ENCODE measurements at places on chromosomes 4 and X.

DNA sequence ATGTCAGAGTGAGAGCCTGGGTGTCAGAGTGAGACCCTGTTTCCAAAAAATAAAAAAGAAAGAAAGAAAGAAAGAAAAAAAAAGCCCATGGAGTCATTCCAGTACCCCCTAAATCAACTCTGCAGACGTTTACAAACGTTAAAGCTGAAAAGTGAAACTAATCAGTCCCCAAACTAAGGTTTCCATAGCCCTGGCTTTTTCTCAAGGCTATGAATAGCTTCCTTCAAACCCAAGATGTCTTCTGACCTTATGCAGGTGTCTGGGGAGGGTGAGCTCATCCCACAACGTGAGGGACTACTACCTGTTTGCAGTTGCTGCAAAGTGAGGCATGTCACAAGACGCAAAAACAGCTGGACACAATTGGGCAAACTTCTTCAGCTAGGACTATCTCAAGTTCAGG, 144.0 kb downstream of the SH3KBP1 start:
- DNase-seq = no peak

DNA sequence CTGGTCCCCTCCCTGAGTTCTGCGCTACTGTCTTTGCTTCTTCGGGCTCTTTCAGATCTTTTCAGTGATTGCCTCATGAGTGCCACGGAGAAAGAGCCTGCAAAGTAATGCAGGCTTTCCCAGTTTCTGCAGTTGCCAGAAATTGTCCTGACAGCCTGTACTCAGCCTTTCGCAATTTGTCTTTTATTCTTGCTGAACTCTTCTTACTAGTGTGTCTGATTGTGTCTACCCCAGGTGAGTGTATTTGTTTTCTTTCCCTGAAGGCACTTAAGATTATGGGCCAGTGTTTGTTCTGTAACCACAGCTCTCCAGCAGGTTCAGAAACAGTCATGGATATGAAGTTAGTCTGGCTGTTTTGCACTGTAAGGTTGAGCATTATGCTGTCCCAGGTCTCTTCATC, 47.1 kb downstream of the FAM193A start:
- no peak for DNase-seq

DNA sequence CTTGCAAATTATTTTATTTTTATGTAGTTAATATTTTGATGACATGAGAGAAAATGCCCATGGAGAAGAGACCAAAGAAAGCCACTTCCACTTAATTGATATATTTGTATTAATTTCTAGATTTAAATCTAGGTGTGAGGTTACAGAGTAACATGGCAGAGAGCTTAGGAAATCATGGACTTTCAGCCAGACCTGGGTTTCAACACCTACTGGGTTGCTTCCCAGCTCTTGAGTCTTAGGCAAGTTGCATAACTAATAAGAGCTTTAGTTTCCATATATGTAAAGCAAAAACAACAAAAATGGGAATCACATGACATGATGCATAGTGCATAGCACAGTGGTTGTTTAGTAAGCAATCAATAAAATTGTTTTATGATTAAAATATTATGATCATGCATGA, 413.3 kb downstream of the CCSER1 start:
- no peak for DNase-seq

GRCh38 chrX:86171366-86171765, 23.1 kb downstream of the DACH2 start:
- DNase-seq = no peak

- no peak for DNase-seq
Observed at GRCh38 chr4:153486281-153487151, 20.4 kb downstream of the TMEM131L start.

- DNase-seq = no peak
Observed at GRCh38 chr4:165504184-165504583, 125.4 kb downstream of the CPE start.

DNA sequence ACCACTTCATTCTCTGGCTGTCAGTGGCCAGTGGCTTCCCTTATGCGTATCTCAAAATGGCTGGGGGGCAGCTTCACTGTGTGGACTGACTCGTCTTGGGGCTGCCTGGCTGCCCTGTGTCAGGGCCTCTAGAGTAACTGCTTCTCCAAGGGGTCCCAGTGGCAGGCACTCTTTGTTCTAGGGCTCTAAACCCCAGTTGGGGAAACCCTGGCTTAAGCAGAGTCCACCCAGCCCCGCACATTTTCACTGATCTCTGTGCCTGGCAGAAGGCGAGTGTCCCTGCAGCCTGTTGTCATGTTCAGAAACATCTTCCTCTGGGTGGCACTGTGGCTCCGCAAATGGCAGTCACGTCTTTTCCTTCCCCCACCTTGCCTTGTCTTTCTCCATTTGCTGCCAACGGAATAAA, 59.7 kb downstream of the NBDY start:
- no peak for DNase-seq

DNA sequence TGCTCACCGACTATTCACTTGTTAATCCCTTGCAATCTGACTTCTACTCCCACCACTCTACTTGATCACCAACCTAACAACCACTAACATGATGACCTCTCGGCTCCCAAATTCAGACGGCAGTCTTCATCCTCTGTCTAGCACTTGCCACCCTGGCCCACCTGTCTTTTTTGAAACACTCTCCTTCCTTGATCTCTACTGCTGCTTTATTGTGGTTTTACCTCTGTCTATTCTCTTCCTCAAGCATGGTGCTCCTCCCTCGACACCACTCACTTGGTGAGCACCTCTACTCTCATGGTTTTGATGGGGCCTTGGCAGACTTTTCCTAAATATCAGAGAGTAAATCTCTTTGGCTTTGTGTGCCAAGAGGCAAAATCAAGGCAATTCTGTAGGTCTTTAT, 21.7 kb upstream of the CXCR3 start:
- peak; percentile 36 for DNase-seq

GRCh38 chr4:87103691-87104187, 116.7 kb downstream of the KLHL8 start:
- peak; percentile 81 for DNase-seq

GRCh38 chr4:23717528-23718248, 172.2 kb downstream of the PPARGC1A start:
- DNase-seq = no peak

- DNase-seq = no peak
Observed at GRCh38 chr4:162274354-162274753, 110.6 kb upstream of the FSTL5 start.

GRCh38 chr4:174696657-174697056, 132.4 kb downstream of the GLRA3 start:
- DNase-seq = no peak

- DNase-seq = no peak
Observed at GRCh38 chrX:148672517-148672916, 172.1 kb downstream of the AFF2 start.

DNA sequence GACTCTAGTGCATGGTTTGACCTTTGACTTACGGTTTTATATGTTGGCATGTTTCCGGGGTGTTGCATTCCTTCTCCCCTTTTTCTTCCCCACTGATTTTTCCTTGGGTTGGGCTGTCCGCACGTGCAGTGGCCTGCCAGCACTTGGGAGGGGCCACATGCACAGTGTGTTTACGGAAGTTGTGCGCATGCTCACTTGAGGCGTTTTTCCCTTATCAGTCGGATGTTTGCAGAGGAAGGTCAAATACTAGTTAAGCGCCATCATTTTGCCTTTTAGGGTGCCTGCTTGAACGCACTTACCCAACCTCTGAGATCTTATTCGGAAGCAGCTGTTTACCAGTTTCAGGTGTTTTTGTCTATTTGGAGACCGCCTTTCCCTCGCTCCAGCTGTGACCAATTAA, 653.9 kb upstream of the AADAT start:
- no peak for DNase-seq

- no peak for DNase-seq
Observed at GRCh38 chr4:89247951-89248350, 59.6 kb downstream of the GPRIN3 start.

DNA sequence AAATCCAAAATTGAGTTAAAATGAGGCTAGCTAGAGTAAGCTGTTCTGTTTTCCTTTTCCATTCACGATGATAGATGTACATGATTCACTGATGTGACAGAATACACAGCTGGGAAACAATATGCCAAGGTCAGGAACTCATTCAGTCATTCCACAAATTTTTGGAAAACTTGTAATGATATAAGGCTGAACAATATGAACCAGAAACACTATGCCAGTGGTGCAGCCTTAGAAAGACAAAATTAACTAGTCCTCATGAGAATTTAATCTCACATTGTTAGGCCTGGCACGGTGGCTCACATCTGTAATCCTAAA, 50.0 kb upstream of the NDST3 start:
- no peak for DNase-seq

- DNase-seq = no peak
Observed at GRCh38 chr4:75849461-75849860, 52.8 kb downstream of the PPEF2 start.

DNA sequence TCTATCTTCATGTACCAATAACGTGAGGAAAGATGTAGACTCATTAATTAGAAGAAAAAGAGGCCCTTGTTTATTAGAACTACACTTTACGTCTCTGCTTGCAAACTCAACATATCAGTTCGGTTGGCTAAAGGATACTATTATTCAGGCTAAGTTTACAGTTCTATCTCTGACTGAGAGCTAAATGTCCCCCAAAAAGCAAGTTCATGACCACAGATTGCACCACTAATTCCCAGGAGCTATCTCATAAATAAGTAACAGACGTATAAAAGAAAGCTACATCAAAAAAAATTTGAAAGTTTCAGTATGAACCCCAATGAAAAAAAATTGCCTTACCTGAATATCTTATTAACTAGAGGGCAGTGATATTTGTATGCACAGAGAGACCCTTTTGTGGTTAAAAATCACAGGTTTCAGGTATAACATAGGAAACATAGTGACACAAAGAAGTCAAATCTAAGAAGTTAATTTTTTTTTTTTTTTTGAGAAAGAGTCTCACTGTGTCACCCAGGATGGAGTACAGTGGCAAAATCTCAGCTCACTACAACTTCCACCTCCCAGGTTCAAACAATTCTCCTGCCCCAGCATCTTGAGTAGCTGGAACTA, 128.9 kb downstream of the MAB21L2 start:
- DNase-seq = no peak

DNA sequence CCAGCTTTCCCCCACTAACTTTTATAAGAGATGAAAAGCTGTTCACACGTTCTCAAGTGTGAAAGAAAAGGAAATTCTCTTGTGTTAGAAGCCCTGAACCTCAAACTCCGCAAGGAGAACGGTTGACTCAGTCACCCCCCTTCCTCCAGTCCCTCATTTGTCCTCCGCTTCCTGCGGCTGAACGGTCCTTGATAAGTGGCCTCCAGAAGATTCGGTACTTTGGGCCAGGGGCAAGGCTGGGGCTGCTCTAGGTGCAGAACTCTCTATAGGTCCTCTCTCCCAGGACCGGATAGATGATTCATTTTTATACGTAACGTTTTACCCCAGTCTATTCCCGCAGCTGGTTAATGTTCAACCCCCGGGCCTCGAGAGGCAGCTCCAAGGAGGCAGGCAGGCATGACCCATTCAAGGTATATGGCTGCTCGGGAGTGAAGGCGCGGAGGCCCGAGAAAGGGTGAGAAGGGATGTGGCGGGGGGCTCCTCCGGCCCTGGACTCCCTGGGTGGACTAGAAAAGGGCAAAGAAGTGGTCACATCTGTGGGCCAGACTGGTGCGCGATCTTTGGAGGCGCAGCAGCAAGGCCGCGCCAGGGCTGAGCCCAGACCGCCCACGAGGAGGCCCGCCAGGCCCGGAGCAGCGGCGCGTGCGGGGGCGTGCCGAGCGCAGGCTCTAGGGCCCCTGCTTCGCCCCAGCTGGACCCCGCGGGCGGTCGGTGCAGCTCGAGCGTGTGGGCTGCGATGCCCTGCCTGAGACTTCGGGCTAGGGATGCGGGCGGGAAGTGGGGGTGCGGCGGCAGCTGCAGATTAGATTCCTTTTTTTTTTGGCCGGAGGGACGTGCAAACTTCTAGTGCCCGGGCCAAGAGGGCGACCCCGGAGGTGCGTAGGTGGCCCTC, 11.7 kb downstream of the PITX2 start:
- DNase-seq = no peak

- DNase-seq = no peak
Observed at GRCh38 chr4:185738038-185738552, 73.9 kb downstream of the SORBS2 start.

DNA sequence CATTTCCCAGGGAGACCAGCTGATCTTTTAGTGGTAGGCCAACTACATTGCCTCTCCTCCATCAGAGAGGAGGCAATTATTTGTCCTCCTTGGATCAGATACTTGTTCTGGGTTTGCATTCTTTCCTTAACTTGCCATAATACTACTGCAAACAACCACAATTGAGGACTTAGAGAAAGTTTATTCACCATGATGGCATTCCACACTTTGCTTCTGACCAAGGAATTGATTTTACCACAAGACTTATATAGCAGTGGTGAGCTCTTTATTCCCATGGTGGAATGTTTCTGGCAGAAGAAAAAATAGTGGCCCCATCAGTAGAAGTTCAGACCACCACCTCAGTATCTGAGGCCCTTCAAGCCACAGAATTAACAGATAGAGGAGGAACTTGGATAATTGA, 123.9 kb upstream of the PPP3CA start:
- no peak for DNase-seq

DNA sequence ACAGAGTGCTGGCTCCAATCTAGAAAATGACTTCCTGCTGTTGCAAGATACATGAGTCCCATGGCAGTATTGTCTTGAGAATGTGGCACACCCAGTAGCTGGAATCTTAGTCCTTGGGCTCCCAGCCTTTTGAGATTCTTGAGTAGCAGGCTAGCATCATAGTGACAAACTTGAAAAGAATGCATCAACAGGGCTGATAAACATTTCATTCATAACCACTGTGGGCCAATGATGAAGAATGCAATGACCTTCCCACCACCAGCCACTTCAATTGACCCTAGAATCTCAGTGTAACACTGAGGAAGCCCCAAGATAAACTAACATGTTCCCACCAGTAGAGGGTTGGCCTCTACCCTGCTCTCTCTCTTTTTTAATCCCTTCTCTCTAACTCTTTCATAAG, 329.3 kb downstream of the GBA3 start:
- DNase-seq = no peak

- no peak for DNase-seq
Observed at GRCh38 chr4:6446130-6446482, 26.3 kb downstream of the PPP2R2C start.

DNA sequence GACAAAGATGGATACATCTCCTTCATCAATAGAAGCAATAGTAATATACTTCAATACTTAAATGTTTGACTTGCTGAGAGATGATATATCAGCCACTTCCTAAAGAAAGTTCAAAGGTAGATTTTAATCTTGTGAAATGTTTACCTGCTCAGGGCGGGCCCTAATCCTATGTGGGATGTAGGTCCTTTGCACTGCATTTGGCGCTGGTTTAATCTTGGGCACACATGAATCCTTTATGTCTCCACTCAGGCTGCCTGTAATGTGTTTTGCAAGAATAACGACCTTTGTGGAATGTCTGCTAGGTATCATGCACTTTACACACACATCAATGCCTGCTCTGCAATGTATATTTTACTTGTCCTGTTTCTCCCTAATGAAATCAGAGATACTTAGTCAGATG, 368.7 kb downstream of the GBA3 start:
- no peak for DNase-seq

DNA sequence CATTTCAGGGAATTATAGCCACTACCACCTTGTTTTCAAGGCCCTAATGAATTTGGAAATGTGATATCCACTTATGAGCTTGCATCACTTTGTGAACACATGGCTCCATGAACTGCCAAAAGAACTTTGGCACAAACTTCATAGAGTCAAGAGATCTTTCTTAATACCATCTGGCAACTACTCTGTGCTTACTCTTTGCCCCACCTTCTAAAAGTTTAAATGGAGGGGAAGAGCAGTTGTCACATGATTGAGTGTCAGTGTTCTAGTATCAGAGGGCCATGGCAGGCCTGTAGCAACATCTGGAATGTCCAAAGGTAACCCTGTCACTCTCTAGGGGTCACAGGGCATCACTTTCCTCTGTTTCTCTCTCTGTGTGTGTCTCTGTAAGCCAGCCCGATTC, 2.6 kb upstream of the ADH1B start:
- no peak for DNase-seq
